ENCODE measurements at places on chromosomes 7 and 10. TPM values are rescaled to one million over a fixed set of nuclear protein-coding genes. Genes with fewer than 3 reads are reported as not detected.

DNA sequence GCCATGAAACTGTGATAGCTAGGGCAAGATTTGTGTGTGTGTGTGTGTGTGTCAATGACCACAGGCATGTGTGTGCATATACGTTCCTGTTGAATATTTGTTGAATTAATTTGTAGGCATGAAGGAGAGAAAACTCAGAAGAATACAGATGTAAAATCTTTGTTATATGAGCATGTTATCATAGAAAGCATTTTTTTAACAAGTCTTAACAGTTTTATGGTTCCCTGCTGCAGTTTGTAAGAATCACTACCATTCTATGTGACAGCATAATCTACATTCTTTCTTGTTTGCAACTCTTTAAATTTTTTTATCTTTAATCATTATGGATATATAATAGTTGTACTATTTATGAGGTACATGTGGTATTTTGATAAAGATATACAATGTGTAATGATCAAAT is 130.3 kb downstream of the CD36 start:
- no peak for DNase-seq

TRRAP gene
- total RNA-seq, result 43.4 TPM

HKDC1 gene
- 0.58 TPM for total RNA-seq

DNA sequence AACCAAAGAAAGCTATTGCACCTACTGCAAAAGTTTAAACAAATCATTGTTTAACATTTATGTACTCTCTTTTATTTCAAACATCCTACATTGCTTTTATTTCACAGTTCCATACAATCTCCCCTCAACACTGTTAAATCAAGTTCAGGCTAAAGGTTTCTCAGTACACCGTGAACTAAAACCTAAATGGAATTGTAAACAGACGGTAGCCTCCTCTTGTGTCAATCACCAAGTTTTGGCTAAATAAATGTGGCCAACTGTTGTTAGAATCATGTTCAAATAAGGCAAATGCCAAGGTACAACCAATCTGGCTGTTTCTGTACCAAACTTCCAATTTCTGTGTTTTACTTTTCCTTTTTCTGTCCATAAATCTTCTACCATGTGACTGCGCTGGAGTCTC is 723.7 kb upstream of the LRRTM3 start:
- no peak for DNase-seq

DNA sequence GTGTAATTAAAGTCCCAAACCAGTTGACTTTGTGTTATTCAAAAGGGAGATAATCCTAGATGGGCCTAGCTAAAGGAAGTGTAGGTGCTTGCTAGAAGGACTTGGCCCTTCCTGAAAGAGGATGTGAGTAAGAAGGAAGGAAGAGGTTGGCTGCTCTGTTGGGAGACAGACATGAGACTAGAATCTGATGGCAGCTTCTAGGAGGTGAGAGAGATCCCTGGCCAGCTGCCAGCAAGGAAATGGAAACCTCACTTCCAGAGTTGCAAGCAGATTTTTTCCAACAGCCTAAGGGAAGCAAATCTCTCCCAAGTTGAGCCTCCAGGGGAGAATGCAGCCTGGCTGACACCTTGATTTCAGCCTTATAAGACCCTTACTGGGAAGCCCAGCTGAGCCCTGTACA is 368.4 kb upstream of the ZMIZ1 start:
- DNase-seq, result peak; percentile 29

GRCh38 chr10:97376413-97376812 is 24.7 kb downstream of the RRP12 start:
- no peak for DNase-seq

DNA sequence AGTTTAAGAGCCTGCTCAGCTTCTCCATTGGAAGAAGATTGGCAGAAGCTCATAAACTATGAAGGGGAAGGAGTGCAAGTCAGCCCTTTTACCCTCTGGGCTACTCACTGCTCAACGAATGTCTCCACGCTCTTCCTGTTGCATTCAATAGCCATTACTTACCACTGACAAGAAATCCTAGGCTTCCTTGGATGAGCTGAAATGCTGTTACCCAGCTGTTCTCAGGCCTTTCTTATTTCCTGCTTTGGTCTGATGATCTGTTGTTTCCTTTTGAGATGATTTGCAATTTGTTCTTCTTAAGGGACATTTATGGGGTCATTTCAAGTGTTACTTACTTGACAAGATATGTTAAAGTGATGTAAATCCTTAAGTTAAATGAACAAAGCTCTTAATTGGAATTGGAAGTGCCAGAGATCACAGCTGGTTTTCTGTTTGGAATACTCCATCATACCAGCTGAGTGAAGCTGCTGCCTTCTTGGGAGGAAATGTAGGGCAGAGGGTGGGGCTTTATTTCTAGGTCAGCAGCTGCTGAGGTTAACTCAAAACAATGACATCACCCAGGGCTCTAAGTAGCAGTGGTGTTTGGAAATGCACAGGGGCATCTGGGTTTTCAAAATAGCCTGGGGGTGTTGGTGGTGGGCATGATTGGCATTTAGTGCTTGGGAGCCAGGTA is 170.0 kb downstream of the PRKCQ start:
- DNase-seq, result no peak

GRCh38 chr7:46886669-46887374 is 695.1 kb downstream of the TNS3 start:
- DNase-seq, result no peak

GRCh38 chr10:77965294-77965693 is 38.7 kb upstream of the DLG5 start:
- no peak for DNase-seq

- DNase-seq, result no peak
These were observed 1.1 kb upstream of the TMEM130 start for GRCh38 chr7:98870807-98871491.

EFCAB10 gene
- total RNA-seq, result not detected

DNA sequence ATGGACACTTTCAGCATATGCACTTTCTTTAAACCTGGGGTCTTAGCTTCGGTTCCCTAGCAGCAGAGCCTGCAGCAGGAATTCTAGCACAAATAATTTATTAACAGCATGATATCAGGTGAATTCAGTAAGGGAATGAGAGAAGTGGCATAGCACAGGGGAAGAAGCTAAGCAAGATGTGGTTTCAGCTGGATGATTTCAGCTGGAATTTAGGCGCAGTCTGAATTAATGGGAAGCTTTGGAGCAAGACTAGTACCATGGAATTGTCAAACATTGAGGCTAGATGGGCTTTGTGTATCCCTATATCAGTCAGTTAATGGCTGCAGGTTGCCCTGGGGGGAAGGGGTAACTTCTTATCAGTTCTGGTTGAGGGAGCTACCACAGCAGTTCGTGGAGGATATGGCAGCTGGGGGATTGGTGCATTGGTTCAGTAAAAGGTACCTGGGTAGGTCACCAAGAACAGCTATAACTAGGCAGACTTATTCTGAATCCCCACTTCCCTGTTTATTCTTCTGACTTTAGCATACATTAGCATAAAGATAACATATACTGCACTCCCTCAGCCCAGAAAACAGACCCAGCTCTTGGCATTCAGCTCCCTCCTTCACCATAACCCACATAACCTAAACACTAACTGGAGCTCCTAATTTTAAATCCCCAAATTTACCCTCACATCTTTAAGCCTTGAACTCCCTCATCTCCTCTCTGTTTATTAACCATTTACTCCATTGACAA is 46.8 kb upstream of the NAMPT start:
- no peak for DNase-seq

- no peak for DNase-seq
These were observed 6.3 kb downstream of the NDUFB2 start for GRCh38 chr7:140702774-140703173.

TWIST1 gene
- total RNA-seq, result 0.19 TPM

ALOX5 gene
- total RNA-seq, result not detected

RBP3 gene
- total RNA-seq, result not detected

- DNase-seq, result no peak
These were observed 137.5 kb upstream of the WDR11 start for GRCh38 chr10:120713573-120714205.

SVIL gene
- total RNA-seq, result 126 TPM

- no peak for DNase-seq
These were observed 62.7 kb downstream of the WAC start for GRCh38 chr10:28595613-28596012.

- DNase-seq, result no peak
These were observed 2.7 kb downstream of the RHBDD2 start for GRCh38 chr7:75881436-75882095.

Measured in glomerular endothelial cell (primary cell).